CD4-positive, alpha-beta T cell treated with Interleukin-6 at 100 ng/mL for 8 hours (primary cell): ENCODE measurements at places on chromosomes 13 and 19.

- no peak for DNase-seq
Observed at GRCh38 chr13:25988661-25989060, 63.2 kb downstream of the SHISA2 start.

DNA sequence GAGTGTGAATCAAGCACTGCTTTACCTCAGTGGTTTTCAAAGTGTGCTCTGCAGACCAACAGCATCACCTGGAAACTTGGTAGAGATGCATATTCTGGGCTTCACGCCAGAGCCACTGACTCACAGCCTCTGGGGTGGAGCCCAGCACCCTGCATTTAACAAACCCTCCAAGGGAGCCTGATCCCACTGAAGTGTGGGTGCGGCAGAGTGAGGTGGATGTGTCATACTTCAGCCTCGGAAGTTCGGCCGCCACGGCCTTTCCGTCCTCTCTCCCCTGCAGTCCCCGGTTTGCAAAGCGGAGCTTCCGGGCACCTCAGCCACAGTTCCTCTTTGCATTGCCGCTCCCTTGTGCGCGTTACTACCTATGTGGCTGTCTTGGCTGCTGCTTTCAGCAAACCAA is 33.3 kb upstream of the MICU2 start:
- DNase-seq: peak; percentile 10

DNA sequence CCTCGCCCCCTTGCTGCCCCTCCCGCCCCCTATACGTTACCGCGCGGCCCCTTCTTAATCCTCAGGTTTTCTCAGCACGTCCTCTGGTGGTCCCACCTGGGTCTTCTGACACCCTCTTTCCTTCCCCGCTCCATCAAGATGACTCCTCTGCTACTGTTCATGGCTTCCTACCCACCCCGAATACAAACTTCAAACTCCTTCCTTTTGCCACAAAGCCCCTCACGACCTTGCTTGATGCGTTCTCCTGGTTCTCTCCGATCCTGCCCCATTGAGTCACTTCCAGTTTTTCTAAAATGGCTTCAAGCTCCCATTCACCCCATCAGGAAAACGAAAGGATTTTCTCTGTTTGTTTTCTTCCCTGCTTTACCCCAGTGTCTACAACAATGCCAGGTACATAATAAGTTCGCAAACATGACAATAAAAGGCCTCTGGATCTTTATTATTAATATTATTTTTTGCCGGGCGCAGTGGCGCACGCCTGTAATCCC is 734 bp upstream of the SERTAD3 start:
- no peak for DNase-seq

DNA sequence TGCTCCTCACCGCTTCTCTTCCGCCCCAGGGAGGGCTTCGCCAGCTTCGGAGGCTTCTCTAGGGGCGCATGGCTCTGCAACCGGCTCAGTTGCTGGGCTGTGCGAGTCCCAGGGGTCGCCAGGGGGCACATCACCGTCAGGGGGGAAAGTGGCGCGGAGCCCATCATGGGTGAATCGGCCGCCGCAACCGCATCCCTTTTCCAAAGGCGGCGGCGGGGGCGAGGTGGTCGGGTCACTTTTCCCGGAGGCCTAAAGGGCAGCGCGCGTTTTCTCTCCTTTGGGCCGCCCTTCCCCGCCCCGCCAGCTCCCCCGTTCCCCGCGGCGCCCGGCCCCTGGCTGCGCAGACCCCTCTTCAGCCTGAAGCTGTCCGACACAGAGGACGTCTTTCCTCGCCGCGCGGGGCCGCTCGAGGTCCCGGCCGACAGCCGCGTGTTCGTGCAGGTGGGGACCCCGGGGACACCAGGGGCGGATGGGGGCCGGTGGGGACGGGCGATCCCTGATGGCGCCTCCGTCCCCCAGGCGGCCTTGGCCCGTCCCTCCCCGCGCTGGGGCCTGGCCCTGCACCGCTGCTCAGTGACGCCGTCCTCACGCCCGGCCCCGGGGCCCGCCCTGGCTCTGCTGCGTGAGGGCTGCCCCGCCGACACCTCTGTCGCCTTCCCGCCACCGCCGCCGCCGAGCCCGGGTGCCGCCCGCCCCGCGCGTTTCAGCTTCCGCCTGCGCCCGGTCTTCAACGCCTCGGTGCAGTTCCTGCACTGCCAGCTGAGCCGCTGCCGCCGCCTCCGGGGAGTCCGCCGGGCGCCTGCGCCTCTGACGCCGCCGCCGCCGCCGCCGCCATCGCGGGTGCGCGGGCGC is 1.7 kb downstream of the TGFBR3L start:
- DNase-seq: peak; percentile 28

- peak; percentile 72 for DNase-seq
Observed at GRCh38 chr13:19957320-19958154, 990 bp upstream of the ZMYM2 start.

- DNase-seq: no peak
Observed at GRCh38 chr13:68345963-68346531, 1115.9 kb upstream of the PCDH9 start.

DNA sequence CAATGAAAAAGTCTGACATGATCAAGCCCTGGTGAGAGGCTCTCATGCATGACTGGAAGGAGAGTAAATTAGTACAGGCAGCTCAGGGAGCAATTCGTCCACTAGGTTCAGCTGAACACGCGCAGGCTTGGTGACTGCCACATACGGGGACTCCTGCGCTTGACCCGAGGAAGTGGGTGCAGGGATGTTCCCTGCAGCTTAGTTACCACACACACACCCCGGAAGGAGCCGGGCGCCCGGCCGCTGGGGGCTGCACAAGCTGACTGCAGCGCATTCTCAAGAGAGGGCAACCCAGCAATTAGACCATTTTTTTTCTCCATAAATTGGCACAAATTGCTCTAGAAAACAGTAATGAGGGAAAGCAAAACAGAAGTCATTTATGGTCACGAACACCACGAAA is 23.0 kb upstream of the MIER2 start:
- DNase-seq: no peak
